Upper lobe of right lung (tissue), 1 donor: ENCODE measurements at places on chromosomes 1 and 21. TPM values are rescaled to one million over a fixed set of nuclear protein-coding genes. Genes with fewer than 3 reads are reported as not detected.

DNA sequence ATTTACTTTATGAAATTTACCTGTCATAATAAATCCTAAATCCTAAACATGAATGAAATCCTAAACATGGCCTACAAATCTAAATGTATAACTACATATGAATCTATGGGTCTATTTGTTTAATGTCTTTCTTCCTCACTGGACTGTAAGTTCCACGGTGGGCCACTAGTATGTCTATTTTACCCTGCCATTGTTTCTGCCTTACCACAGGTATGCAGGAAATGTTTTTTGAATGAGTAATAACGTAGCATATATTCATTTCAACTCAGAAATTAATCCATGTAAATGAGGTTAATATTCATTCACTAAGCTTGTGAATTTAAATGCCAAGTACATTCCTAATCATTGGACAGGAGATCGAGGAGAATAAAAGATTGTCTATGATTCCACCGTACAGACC is 35.3 kb downstream of the B3GALNT2 start:
- DNase-seq, result no peak

DNA sequence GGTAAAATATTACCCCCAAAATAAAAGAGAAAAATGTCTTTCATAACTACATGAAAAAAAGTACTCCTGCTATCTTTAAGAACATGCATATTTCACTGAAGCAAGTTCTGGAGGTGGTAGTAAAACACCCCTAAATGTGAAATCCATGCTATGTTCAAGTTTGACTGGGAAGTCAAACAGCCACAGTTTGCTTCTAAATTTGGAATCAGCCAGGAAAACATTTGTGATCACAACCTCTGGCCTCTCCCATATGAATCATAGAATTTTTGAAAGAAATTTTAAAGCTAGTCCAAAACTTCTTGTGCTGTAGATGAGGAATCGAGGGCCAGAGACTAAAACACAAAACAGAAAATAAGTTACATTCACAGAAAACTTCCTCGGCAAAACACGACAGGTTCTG is 6.6 kb downstream of the SORT1 start:
- no peak for DNase-seq

DNA sequence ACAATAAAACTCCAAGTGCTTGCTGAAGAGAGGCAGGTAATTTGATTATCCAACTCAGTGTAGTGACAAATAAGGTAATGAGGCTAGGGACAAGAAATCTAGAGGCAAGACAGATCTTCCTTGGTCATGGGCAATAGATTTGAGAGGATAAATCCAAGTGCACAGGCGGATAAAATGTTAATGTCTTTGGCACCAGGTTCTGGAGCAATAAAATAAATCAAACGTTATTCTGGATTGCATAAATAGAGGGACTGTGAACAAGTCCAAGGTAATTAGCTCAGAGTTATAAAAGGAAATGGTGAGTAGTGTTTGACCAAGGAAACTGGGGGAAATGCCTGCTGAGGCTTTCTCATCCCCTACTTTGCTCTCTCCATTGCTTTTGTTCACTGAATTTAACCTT is 329.3 kb upstream of the PROX1 start:
- no peak for DNase-seq

DNA sequence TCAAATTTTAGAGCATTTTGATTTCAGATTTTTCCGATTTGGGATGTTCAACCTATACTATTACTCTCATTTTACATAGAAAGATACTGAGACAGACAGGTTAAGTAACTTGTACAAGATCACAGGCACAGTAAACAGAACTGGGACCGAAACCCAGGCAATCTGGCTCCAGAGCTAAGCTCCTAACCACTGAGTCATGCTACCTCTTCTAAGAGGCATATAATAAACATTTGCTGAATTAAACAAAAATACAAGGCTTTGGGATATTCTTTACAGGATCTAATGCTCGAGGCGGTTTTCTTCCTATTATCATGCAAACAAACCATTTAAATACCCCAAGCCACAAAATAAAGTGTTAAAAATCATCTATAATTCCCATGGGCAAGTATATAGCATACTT is 50.3 kb downstream of the MCOLN2 start:
- no peak for DNase-seq

- peak; percentile 42 for DNase-seq
These were observed 4.4 kb downstream of the POU3F1 start for GRCh38 chr1:38041936-38042834.

UAP1 gene
- total RNA-seq, result 35.0 TPM

PPM1J gene
- total RNA-seq, result 0.32 TPM

- no peak for DNase-seq
These were observed 17.6 kb downstream of the COL8A2 start for GRCh38 chr1:36107394-36107793.

SLC30A2 gene
- not detected for total RNA-seq

PARP1 gene
- 64.6 TPM for total RNA-seq

DNA sequence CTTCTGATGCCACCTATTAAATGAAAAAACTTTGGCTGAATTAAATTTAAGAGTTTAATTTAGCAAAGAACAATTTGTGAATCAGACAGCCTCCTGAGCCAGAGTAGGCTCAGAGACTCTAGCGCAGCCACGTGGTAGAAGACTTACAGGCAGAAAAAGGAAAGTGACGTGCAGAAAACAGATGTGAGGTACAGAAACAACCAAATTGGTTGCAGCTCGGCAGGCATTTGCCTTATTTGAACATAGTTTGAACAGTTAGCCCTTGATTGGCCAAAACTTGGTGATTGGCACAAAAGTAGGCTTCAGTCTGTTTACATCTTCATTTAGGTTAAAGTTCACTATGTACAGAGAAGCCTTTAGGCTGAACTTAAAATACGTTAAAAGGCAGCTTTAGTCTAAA is 22.9 kb downstream of the TCP10L start:
- no peak for DNase-seq

GRCh38 chr21:40685141-40685540 is 161.8 kb downstream of the DSCAM start:
- DNase-seq, result no peak

DPT gene
- total RNA-seq, result 44.7 TPM

GRCh38 chr21:31117128-31117916 is 79.0 kb upstream of the KRTAP19-8 start:
- DNase-seq, result no peak

DNA sequence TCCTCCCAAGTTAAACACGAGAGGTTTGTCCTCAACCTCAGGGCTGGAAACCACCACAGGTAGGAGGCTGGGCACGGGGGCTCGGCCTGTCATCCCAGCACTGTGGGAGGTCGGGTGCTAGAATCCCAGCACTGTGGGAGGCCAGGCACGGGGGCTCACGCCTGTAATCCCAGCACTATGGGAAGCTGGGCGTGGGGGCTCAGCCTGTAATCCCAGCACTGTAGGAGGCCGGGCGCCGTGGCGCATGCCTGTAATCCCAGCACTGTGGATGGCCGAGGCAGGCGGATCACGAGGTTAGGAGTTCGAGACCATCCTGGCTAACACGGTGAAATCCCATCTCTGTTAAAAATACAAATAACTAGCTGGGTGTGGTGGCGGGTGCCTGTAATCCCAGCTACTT is 6.7 kb upstream of the CDK11A start:
- peak; percentile 54 for DNase-seq

GRCh38 chr1:96865731-96866685 is 144.4 kb downstream of the PTBP2 start:
- DNase-seq, result no peak

GRCh38 chr1:224177356-224177999 is 5.6 kb upstream of the DEGS1 start:
- no peak for DNase-seq

GRCh38 chr1:240962086-240962485 is 350.1 kb upstream of the GREM2 start:
- no peak for DNase-seq

- no peak for DNase-seq
These were observed 150.0 kb downstream of the CASZ1 start for GRCh38 chr1:10646347-10646861.

- DNase-seq, result no peak
These were observed 59.3 kb downstream of the TOR1AIP2 start for GRCh38 chr1:179818260-179818659.

DNA sequence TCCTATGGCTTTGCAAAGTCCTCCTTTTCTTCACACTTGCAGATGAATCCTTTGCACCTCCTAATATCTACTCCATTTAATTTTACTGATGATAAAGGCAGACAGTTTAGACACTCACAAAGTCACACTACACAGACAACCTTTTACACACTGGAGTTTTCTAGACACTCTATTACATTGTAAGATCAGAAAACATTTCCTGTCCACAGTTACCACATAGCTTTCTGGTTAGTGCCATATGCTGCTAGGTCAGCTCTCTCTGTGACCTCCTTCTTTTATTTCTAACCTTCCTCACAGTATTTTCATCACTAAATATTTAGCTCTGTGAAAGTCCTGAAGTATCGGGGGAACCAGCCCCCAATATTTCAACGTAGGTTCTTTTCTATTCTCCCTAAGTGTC is 5.1 kb downstream of the SH2D1B start:
- DNase-seq, result no peak

DNA sequence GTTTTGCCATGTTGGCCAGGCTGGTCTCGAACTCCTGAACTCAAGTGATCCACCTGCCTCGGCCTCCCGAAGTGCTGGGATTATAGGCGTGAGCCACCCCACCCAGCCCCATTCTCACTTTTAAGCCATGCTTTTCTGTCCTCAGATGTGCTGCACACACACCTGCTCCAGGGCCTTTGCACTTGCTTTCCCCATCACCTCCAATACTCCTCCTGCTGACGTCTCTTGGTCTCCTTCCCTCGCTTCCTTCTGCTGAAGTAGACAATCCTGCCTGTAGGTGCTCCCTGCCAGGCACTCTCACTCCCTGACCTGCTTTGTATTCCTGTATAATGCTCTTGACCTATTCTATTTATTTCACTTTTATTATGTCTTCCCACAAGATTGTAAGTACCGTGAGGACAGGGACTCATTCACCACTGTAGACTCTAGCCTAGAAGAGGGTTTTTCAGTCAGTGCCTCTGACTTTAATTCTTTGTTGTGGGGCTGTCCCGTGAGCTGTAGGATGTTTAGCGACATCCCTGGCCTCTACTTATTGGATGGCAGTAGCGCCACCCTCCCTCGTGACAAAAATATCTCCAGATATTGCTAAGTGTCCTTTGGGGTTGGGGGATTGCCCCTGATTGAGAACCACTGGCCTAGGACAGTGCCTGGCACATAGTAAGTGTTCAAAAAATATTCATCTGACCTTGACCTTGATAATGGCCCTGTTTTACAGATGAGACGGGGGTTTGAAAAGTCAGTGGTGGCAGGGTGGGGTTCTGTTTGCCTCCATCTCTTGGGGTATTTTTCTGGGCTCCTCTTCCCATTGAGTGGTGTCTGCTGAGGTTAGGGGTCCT is 4.6 kb downstream of the TNFRSF1B start:
- no peak for DNase-seq

GRCh38 chr1:236812334-236813030 is 17.4 kb downstream of the MTR start:
- DNase-seq, result no peak

GPX7 gene
- 6.2 TPM for total RNA-seq

CITED4 gene
- 23.2 TPM for total RNA-seq

PMF1 gene
- total RNA-seq, result 47.4 TPM

DNA sequence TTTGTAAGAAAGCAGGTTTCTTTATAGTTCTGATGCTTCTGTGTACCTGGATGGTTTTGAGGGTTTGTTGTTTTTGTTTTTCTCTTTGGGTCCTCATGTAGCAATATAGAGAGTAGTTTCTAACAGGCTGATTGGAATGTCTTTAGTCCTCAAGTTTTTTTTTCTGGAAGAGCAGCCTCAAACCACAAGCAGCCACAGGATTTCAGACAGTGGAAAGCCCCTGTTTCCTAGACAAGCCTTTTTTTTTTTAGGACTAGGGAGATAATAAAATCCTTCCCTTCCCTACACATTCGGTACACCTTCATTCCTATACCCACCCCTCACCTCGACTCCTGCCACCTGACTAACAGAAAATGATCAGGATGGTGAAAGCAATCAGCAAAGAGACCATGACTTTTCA is 47.6 kb downstream of the ACP6 start:
- DNase-seq, result no peak

KCNK2 gene
- 0.26 TPM for total RNA-seq

DNA sequence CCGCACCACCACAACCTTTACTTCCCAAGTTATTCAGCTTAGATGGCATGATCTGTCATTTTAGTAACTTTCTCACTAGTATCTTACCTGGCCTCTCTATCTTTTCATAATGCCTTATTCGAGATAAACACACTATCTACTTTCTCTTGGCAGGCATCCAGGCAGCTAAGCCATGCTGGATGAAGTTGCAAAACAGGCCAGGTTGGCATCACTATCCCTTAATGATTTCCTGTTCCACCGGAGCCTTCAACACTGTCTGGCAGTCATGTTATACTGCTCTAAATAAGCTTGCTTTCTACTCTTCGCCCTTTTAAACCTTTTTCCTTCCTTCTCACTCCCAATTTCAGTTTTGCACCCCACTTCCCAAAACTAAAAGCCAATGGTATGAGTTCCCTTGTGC is 12.0 kb upstream of the KCNH1 start:
- no peak for DNase-seq

- no peak for DNase-seq
These were observed 121.1 kb downstream of the NUF2 start for GRCh38 chr1:163442895-163443294.
